Amniotic stem cell (primary cell): ENCODE measurements at places on chromosomes 7 and 10.

GRCh38 chr7:158618745-158619140, 31.1 kb upstream of the PTPRN2 start:
- no peak for DNase-seq

- DNase-seq: no peak
Observed at GRCh38 chr10:103373544-103373943, 5.8 kb downstream of the TAF5 start.

GRCh38 chr7:124460056-124460450, 305.5 kb downstream of the GPR37 start:
- DNase-seq: no peak

DNA sequence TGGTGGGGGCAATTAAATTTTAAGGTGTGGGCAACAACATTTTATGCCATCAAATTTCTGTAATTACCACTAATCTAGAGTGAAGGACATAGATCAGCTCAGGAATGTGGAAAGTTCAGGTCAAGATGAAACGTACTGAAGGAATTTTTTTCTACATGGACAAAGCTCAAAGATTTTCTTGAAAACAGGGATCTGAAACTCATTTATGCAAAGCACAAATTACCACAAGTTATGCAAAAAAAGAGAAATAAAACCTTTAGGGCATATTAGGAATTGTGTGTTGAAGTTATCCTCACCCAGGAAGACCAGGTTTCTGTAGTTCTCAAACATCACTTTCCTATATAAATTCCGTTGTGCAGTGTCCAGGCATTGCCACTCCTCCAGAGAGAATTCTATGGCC, 18.9 kb downstream of the ZNF680 start:
- no peak for DNase-seq

DNA sequence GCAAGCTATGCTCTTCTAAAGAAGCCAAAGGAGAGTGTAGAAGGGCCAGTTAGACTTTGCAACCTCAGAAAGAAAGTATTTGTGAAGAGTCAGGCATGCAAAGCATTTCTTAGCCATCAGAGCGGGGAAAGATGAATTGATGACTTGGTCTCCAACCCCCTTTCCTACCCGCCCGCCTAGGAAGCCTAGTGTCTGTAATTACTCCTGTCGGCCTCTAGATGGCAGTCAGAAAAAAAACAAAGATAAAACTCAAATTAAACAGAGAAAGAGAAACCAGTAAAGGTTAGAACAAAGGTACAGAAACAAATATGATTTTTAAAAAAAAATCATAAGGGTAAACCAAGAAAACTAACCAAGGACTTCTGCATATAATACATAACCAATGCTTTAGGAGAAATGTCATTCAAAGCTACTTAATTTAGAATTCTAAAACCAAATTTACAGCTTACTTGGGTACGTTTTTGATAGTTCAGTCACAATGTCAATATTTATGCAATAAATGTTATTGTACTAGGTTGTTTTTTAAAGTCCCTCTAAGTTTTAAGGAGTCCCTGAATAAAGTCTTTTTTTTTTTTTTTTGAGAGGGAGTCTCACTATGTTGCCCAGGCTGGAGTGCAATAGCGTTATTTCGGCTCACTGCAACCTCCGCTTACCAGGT, 97.6 kb downstream of the LYZL1 start:
- DNase-seq: no peak

DNA sequence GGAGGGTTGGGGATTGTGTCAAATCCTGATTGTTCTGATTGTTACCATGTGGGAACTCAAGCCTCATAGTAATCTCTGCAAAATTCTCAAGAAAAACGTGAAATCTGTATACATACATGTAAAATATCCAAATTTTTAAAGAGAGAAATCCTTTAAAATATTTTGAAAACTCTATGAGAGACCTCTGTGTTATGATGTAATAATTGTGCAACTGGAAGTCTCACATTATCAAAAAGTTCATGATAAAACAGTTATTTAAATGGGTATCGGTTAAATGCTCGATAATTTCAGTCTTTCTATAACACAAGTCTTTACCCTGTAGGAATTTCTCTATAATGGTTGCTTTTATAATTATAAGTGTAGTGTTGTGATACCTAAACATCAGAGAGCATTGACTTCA, 95.5 kb downstream of the TMEM26 start:
- DNase-seq: no peak

DNA sequence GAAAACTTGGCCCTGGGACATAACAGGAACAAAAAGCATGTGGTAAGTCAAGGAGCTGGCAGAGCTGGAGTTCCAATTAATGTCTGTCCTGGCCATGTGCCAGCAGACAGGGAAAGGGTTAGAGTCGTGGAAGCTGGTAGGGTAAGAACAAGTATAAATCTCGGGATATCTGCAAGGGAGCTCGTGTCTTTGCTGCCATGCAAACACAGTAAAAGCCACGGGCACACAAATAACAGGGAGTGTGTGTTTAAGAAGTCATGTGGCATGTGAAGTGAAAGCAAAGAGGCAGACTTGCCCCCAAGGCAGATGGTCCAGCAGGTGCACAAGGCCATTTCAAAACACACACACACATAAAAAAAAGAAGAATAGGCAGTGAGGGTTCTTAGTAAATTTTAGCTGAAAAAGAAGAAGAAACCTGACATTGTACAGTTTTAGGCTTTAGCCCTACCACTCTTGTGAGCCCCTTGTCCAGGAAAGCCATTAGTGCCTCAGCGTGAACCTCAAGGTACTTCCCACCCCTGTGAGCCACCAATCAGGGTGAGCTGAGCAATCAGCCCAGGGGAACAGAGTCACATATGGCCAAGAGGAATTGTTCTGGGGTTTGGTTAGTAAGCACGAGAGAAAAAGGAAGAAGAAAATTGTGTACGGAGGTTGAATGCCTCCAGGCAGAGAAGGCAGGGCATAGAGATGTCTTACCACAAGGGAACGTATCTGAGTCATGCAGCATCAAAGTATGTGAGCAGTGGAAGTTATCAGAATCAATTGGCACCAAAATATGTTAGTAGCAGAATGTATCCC, 32.8 kb upstream of the ARHGAP12 start:
- DNase-seq: peak; percentile 78

- no peak for DNase-seq
Observed at GRCh38 chr7:108102671-108103312, 27.4 kb downstream of the LAMB4 start.

- no peak for DNase-seq
Observed at GRCh38 chr10:65341323-65341925, 1584.4 kb upstream of the LRRTM3 start.

DNA sequence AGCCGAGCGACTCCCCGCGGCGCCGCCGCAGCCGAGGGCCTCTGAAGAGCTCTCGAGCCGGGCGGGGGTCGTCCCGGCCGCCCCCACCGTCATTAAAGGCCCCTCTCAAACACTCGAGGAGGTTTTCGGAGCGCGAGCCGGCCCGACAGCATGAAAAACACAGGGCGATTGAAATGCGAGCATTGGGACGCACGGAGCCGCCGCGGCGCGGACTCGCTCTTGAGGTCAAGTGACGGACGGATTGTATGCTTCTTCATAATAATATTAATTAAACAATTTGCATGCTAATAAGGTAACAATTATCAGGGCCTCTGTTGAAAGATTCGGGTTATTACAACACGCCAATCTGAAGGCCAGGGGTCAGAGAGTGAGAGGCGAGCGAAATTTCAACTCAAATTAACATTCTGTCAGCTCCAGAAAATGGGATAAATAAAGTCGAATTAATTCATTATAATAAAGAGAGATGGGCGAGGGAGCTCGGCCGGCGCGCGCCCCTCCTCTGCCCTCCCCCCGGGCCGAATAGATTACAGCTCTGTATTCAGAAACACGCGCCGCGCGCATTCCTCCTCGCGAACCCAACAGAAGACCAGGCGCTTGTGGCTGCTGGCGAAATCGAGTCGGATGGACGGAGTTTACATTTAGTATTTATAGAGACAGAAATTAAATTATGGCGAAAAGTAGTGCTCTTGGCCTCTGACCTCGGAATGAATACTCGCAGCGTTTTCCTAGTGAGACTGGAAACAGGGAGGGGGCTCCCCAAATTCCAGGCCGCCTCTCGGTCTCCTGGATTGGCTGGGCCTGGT, 2.1 kb upstream of the UNCX start:
- DNase-seq: no peak

- DNase-seq: no peak
Observed at GRCh38 chr10:95352684-95353083, 61.9 kb upstream of the PDLIM1 start.

DNA sequence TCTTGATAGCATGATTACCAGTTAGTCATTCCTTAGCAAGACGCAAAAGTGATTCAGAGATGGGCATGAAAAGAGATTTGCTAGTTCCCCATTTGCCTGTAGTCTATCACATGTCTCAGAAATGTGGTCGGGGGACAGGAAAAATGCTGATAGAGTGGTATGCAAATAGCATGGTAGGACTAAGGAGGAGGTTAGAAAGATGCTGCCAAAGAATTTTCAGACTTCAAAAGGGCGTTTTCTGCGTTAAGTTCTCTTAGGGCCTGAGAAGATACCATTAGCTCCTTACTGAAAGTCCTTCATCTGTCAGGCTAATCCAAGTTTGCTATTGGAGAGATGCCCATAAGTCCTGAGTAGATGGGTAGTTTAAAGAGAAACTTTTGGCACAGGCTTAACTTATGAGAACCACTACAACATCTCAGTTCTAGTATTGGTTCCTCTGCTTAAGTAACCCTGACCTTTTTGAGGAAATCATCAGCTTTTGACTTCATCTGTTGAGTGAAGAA, 2.7 kb downstream of the CALD1 start:
- DNase-seq: no peak

DNA sequence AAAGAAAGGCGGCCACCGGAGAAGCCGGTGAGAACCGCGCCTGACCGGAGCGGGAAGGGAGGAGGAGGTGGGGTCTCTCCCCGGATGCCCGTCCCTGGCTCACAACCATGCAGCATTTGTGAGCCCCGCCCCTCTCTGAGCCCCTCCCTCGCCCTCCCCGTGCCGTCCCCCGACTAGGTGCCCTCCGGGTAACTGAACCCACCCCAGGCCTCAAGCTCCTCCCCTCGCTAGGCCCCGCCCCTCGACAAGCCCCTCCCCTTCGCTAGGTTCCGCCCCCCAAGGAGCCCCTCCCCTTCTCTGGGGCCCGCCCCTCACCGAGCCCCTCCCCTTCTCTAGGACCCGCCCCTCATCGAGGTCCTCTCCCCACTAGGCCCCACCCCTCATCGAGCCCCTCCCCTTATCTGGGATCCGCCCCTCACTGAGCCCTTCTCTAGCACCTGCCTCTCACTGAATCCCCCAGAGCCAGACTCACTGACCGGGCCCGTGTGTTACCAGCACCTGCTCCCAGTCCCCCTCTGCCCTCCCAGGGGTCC, 42.2 kb upstream of the HSPB1 start:
- DNase-seq: no peak

- no peak for DNase-seq
Observed at GRCh38 chr7:142334806-142335205, 76.9 kb upstream of the PRSS58 start.

DNA sequence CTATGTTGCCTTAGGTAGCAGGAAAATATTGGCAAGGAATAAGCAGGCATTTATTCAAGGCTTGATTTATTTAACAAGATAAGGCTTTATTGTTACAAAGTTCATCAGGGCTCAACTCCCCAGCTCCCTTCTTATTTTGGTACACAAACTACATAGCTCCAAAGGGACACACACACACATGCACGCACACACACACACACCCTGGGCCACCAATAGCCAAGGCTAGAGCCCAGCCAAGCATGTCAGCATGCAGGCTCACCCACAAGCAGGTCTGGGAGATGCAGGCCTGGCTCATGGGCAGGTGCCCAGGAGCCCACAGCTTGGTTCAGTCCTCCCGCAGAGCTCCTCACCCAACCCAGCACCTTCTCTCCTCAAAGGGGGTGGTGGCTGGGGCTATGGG, 23.4 kb downstream of the LEP start:
- DNase-seq: no peak

GRCh38 chr7:134366481-134366880, 49.8 kb upstream of the SLC35B4 start:
- no peak for DNase-seq

- no peak for DNase-seq
Observed at GRCh38 chr7:92557249-92557648, 28.7 kb downstream of the RBM48 start.

GRCh38 chr10:103676851-103677417, 178.4 kb downstream of the SH3PXD2A start:
- peak; percentile 90 for DNase-seq

GRCh38 chr10:118768041-118768919, 13.5 kb upstream of the CACUL1 start:
- DNase-seq: no peak
